ENCODE measurements at places on chromosomes 3 and 15.
A peak's percentile ranks its signal among the peaks of the same experiment; 100 is the strongest.

- no peak for DNase-seq
Observed at GRCh38 chr3:78642226-78643035, 1125.4 kb downstream of the ROBO1 start.

GRCh38 chr15:28101201-28101600 lies 2.1 kb upstream of the OCA2 start:
- no peak for DNase-seq

- DNase-seq: no peak
Observed at GRCh38 chr3:11452312-11452711, 180.1 kb downstream of the ATG7 start.

DNA sequence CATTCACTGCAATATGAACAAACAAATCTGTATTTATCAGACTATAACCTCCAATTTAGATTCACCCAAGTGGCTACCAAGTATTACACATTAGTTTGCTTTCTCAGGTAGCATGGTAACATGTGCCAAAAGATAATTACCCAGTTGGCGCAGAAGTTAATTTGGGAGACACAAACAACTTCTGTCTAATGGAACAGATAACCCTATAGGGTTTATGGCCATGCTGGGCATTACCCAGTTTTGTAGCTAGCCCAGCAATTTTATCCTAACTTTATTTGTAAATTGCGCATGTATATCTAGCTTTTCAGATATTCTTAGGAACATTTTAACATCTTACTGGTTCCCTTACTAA lies 780 bp downstream of the RPL22L1 start:
- DNase-seq: no peak

GRCh38 chr3:7585052-7585451 lies 724.1 kb downstream of the GRM7 start:
- no peak for DNase-seq

GRCh38 chr15:90030376-90030775 lies 29.3 kb downstream of the ZNF710 start:
- DNase-seq: no peak

DNA sequence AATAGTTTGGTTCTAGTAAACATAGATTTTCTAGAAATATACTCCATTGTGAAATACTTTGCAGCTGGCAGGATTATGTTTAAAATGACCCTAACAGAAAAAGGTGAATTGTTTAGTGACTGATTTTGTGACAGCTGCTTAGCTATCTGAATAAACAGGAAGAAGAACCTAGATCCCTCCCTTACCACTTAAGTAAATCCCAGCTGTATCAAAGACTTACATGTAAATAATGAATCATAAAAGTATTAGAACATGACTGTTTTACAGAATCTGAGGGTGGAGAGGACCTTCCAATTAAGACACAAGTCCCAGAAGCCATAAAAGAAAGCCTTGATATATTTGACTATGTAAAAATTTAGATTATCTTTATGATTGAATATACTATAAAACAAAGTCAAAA lies 15.9 kb downstream of the SLC49A4 start:
- no peak for DNase-seq

DNA sequence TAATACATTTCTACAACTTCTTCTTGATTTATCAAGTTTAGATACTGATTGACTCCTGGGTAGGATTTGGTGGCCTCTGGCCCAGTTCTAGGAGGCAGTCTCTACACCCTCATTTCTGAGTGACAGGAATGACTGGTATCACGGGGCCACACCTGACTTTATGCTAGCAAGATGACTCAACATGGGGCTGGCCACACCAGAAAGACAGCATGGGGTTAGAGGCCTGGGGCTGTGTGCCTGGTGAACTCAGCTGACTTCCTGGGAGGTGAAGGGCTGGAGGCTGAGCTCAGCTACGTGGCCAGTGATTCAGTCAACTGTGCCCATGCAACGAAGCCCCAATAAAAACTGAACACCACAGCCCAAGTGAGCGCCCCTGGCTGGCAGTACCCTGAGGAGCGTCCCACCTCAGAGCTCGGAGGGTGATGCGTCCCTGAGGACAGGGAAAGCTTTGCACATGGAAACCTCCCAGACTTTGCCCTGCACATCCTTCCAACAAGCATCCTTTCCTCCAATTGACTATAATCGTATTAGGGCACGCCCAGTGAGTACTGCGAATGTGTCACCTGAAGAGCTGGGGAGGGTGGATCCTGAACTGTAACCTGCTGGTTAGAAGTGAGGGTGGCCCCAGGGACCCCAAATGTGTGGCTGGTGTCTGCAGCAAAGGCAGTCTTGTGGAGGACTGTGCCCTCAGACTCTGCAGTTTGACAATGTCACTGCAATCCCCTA lies 57.2 kb downstream of the NIPA2 start:
- DNase-seq: no peak

- DNase-seq: no peak
Observed at GRCh38 chr15:96362011-96362754, 31.7 kb downstream of the NR2F2 start.

- no peak for DNase-seq
Observed at GRCh38 chr3:53809267-53809666, 37.0 kb downstream of the CHDH start.

GRCh38 chr15:60115579-60116380 lies 111.7 kb downstream of the FOXB1 start:
- DNase-seq: no peak

DNA sequence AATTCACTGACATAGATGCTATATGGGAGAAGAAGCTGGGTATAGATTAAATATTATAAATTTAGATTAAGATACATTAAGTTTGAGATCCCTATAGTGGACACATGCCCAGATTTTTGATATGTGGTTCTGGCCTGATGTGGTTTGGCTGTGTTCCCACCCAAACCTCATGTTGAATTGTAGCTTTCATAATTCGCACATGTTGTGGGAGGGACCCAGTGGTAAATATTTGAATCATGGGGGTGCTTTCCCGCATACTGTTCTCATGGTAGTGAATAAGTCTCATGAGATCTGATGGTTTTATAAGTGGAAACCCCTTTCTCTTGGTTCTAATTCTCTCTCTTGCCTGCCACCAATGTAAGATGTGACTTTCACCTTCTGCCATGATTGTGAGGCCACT lies 189.4 kb upstream of the CD96 start:
- no peak for DNase-seq

DNA sequence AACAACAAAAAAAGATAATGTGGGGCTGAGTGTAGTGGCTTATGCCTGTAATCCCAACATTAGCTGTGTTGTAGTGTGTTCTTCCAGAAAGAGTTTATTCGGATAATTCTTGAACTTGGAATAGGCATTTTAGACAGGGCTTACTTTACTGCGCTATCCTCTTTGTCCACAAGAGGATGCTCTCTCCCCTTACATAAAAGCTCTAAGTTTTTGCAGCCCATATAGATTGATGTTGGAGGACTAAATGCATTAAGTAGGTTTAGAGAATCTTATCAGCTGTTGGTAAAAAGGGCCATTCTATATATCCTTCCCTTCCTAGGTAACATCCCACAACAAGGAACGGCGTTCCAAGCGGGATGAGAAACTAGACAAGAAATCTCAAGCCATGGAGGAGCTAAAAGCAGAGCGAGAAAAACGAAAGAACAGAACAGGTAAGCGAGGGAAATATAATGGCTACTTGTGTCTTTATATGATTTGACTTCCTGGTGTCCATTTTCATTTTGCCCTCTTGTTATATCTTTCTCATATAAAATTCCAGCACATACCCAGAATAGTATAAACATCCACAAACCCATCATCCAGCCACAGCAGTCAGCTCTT lies 27.8 kb upstream of the ITPKA start:
- no peak for DNase-seq

DNA sequence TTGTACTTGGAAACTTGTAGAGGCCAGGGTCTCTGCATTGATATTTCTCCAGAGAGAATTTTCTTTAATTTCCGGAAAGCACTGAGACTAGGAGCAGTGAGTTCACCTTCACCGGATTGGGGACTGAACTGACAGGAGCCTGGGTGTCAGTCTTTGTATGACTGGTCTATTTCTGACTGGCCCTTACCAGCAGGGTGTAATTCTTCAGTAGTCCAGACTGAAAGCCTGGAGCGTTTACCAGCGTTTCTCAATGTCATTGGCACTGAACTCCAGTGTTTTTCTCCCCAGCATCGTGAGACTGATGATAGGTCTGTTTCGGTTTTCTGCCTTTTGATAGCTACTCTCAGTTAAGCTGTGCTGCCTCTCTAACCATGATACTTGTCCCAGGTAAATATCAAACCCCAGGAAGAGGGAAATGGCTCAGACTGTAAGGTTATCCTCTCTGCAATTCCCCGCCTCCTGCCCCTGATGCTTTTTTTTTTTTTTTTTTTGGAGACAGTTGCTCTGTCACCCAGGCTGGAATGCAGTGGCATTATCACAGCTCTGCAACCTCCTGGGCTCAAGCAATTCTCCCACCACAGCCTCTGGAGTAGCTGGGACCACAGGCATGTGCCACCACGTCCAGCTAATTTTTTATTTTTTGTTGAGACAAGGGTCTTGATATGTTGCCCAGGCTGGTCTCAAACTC lies 103.6 kb downstream of the CACNA2D3 start:
- no peak for DNase-seq

- DNase-seq: no peak
Observed at GRCh38 chr15:57797110-57797509, 90.6 kb downstream of the POLR2M start.

DNA sequence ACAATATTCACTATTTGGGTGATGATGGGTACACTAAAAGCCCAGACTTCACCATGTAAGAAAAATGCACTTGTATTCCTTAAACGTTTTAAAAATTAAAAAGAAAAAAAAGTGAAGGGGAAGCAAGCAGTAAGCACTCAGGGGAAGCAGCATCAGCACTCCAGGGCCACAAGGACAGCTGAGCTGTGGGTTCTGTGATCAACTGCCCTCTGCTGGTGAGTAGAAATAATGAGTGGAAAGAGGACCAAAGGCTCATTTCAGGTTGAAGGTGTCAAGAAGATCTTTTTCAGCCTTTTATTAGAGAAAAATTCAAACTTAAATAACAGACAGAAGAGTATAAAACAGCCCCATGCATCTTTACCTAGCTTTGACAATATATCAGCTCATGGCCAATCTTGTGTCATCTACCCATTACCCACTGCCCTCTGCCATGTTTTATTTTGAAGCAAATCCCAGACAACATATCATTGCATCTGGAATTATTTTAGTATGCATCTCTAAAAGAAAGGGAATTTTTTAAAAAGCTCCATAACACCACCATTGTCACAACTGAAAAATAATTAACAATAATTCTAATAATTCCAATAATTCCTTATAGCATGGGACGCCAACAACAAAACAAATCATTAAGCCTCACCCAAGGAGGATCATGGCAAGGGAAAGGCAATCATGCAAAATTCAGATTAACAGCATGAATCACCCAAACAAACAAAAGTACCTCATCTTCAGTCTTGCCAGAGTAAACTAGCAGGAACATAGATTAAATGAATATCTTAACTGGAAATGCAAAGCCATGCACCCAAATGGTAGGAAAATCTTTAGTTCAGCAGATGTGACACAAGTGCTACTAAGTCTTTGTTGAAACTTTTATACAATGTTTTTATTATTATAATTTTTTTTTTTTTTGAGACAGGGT lies 42.5 kb downstream of the TAMM41 start:
- peak; percentile 5 for DNase-seq

GRCh38 chr15:66724732-66725463 lies 22.9 kb downstream of the SMAD6 start:
- DNase-seq: no peak

- DNase-seq: no peak
Observed at GRCh38 chr3:23175341-23176083, 27.6 kb upstream of the UBE2E2 start.

DNA sequence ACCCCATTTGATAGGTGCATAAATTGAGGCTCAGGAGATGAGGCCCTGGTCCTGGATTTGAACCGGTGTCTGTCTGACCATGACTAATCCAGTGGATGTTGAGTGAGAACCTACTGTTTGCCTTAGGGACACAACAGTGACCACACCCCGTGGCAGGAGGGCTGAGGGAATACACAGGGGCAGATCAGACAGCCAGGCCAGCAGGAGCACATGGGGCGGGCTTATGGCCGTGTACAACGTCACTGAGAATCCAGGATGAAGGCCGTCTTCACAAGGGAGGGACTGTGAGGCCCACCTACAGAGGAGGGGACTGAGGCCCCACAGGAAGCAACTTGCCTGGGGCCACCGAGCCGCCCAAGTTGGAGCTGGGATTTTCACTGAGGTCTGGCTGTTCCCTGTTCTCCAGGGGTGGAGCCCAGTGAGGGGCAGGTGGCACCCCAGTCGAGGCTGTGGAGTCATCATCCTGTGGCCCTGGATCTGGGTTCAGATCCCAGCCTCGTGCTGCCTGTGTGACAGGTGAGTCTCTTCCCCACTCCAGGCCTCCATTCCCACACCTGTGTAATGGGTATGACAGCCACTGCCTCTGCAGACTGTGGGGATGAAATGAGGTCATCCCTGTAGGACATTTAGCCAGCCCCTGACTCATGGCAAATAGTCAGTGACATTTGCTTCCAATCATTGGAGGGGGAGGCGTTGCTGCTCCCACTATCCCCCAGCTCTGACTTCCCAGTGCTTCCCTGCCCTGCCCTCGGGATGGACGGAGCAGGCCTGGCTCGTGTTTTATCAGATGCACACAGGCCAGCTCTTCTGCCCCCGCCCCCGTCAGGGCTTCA lies 6.3 kb upstream of the PLXND1 start:
- no peak for DNase-seq

- DNase-seq: no peak
Observed at GRCh38 chr3:122681284-122681973, 790 bp downstream of the PARP14 start.

DNA sequence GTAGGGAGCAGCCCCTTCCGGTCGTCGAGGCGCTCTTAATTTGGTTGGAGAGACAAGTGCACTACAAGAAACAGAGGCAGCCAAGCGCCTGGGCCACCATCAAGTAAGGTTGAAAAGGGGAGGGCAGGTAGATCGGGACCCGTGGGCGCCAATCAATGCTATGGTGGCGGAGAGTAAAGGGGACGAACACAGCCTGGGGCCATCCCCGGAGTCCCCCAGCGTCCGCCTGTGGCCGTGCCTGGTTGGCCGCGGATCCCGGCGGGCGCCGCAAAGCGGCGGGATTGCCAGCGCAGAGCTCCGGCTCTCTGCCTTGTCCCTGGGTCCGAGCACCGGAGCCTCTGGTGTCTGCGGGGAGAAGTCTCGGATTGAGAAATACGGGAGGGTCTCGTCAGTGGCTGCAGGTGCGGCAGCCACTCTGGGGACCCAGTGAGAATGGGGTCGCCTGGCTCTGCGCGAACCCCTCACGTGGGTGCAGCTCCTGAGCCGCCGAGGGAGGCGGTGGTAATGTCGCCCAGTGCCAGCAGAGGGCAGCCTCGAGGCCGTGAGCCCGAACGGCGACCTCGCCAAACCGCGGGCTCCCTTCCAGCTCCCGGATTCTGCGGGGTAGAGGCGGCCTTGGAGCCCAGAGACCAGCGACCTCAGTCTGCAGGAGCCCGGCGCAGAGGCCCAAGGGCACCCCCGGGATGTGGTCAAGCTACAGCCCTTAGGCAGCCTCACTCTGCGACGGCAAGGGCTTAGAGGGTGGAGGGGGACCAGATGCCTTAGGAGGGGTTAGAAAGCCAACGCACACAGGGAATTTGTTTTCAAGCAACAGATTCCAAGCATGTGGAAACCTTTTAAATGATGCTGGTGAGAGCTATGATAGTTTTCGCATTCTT lies 10.8 kb downstream of the FOXL2 start:
- peak; percentile 35 for DNase-seq

- DNase-seq: no peak
Observed at GRCh38 chr3:140602781-140603180, 75.1 kb upstream of the TRIM42 start.

- peak; percentile 16 for DNase-seq
Observed at GRCh38 chr15:66566963-66567531, 1.2 kb upstream of the LCTL start.

- DNase-seq: no peak
Observed at GRCh38 chr3:30777426-30778113, 116.9 kb downstream of the GADL1 start.

GRCh38 chr3:100073714-100074307 lies 40.5 kb downstream of the FILIP1L start:
- DNase-seq: no peak

Data from stimulated activated CD8-positive, alpha-beta memory T cell treated with anti-CD3 and anti-CD28 coated beads, Interleukin-4, amount 100 ng/mL, for 1 hour (primary cell).